ENCODE measurements at places on chromosomes 16 and 17.

DNA sequence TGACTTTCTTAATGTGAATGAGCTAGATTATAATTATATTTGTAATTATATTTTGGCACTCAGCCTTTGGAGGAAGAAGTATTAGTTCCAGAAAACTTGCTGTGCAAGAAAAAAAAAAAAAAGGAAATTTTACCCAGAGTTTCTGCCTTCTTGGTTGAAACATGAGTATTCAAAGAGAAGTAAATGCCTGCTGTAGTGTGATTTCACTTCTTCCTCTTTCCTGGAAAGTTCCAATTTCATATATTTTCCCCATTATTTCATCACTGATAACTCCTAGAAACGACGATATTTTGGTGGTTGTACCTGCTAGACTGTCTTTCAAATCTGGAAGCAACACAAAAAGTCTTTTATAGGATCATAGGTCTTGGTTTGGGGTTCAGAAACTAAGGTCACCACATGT is 20.4 kb upstream of the MPHOSPH6 start:
- no peak for DNase-seq

GRCh38 chr17:50828508-50829170 is 6.7 kb upstream of the WFIKKN2 start:
- no peak for DNase-seq

DNA sequence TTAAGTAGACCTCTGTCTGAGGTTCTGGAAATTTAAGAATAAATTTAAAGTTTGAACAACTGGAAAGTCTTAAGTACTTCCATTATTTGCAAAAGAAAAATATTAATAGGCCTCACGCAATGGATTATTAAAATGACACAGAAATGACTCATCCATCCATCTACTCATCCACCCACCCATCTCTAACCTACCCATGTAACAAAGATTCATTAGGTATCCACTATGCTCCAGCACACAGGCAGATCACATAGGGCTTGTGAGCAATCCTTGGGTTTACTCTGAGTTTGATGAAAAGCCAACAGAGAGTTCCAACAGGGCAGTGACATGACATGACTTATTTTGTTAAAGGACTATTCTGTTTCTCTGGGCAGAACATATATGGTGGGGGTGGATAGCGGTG is 93.3 kb downstream of the HELZ start:
- DNase-seq, result no peak

DNA sequence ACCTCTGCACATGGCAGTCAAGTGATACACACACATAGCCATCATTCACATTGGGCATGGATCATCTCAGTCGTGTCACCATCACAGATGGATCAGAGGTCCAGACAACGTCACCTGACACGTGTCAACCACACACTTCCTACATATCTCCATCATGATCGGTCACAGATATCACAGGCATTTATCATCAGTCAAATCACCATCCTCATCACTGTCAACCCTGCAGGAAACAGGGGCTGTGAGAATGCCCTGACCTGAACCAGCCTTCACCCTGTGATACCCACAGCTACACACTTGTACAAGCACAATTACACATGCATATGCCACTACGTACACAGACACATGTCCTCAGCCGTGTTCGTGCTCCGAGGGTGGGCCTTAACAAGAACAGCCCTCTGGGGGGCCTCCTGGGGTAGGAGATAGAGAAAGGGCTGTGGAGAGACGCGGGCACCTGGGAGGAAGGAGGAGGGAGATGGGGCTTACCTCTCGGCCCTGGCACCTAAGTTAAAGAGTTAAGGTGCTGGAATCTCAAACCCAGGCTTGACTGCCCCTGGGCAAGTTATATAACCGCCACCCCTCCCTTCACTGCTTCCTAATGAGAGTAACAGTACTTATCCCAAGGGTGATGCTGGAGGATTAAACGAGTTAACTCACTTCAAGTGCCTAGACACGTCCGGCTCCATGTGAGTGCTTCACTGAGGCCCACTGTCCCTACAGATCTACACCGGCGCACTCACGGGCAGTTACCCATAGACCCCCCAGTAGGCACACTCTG is 1.1 kb downstream of the SLC12A4 start:
- DNase-seq, result no peak

GRCh38 chr17:44024271-44024663 is 9.5 kb upstream of the TMEM101 start:
- no peak for DNase-seq

DNA sequence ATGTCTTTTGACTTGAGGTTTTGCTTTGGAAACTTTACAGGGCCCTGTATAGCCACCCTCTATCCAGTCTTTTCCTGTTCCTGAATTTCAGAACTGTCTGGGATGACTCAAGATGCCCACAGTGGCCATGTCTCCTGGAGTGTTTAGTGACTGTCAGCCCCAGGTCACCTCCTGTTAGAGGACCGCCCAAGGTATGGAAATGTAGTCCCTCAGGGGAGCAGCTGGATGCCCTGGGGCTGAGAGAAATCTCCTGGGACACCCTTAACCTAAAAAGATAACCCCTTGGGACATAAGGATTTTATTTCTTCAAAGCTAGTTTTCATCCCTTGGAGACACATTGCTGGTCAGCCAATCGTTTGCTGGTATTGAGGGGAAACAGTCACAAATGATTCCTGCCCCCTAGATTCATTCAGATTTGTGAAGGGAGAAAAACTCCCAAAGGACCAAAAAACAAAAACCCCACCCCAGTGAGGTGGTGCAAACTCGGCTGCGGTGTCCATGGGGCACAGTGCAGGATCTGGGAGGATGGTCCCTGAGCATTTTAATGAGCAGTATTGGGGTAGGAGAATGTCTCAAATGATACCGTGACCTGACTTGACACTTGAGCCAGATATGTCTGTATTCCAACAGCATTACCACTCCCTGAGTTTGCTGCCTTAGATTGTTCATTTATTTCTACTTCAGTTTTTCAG is 1.7 kb downstream of the ZNF267 start:
- DNase-seq, result no peak

DNA sequence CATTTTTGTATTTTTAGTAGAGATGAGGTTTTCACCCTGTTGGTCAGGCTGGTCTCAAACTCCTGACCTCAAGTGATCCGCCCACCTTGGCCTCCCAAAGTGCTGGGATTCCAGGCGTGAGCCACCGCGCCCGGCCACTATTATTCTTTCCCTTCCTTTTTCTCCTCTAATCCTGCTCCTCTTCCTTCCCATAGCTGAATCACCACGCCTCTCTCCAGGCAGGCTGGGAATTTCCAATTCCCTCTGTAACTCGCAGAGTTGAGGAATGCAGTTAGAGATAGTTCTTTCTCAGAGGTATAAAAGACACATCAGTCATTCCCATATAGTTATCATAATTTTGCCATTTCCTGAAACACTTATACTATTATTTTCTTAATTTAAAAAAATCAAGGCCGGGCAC is 11.2 kb downstream of the METTL16 start:
- no peak for DNase-seq

DNA sequence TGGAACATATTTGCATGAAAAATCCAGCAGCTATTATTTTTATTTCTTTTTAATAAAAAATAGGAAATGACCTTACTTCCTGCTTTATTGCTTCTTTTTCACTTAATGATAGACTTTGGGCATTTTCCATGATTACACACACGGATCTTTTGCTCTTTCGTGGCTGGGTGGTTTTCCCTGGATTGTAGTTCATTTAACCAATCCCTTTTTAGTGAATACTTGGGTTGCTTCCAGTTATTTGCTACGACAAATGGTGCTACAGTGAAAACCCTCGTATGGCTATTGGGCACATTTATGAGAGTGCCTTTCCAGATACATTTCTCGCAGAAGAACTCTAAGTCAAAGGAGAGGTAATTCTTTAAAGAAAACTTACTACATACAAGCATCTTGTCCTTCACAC is 38.6 kb downstream of the FOXL1 start:
- DNase-seq, result no peak

DNA sequence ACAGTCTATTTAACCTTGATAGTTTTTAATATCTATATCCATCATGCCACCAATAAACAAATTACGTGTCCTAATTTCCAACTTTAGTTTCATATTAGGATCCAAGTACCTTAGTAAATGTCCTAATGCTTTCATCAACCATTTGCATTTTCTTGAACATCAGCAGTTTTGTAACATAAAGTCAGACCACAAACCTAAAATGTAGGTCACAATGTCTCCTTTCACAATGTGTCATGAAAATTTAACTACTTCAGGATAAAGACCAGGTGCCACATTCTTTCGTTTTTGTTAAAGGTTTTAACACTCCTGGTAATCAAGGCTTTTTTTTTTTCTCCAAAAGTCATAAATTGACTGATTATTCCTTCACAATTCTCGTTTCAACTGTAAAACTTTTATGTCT is 310.7 kb upstream of the PMFBP1 start:
- no peak for DNase-seq

GRCh38 chr16:71895679-71896365 is 491 bp downstream of the IST1 start:
- peak; percentile 24 for DNase-seq

DNA sequence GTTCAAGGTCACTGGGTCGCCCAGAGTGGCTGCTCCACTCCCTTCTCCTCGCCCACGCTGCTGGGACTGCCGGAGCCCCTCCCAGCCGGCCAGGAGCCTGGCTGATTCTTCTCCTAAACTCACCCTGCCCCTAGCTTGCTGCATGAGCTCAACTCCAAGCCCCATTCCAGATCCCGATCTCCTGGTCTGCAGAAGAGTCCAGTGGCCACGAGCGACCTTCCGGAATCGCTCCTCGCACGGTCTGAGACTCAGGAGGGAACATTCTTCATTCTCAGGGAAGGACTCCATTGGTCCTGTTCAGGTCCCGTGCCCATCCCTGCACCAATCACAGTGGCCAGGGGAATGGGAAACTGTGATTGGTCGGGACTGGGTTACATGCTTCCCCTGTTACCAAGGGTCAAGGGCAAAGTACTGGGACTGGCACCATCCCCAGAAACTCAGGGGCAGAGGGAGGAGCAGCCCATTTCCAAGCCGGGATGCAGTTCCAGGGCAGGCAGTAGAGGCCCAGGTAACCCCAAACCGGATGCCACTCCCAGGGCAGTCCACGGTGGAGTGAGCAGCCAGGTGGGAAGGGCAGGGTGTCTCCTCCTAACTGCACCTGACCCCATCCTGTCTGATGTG is 24.5 kb upstream of the CIBAR2 start:
- DNase-seq, result peak; percentile 15

DNA sequence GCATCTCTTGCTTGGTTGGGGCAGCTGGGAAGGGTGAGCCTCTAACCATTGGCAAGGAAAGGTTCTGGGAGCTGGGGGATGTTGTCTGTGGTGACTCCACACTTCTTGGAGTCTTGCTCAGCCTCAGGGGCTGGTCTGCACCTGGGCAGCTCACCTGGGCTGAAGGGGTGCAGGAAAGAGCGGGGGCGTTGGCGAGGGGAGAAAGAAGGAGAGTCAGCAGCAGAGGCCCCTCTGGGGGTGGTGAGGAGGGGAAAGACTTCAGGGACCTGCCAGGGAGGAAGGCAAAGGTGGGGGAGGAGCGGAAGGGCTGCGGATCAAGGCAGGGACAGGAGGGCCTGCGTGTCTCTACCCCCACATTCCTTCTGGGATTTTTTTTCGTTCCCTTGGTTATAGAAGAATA is 47.7 kb downstream of the CCDC42 start:
- DNase-seq, result no peak

GRCh38 chr17:83152227-83152744 is 72.9 kb downstream of the METRNL start:
- no peak for DNase-seq
